NCI-H446 treated with DMSO at 0.1 percent for 48 hours (cell line): ENCODE measurements at places on chromosomes 4 and X.

GRCh38 chr4:86938771-86939520, 4.1 kb downstream of the AFF1 start:
- no peak for DNase-seq

DNA sequence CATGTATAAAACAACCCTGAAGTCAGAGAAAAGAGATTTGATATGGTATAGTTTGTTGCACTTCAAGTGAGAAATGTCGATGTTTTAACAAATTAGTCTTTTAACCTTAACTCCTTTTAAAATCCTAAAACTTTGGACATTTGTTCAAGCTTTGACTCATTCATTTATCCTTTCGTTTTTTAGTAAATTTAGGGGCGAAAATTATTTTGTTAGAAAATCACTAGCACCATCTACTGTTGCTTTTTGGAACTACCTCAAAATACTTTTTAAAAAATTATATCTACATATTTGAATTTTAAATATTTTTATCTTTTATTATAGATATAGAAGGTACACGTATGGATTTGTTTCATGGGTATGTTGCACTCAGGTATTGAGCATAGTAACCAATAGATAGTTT, 165.1 kb upstream of the POF1B start:
- DNase-seq: no peak

DNA sequence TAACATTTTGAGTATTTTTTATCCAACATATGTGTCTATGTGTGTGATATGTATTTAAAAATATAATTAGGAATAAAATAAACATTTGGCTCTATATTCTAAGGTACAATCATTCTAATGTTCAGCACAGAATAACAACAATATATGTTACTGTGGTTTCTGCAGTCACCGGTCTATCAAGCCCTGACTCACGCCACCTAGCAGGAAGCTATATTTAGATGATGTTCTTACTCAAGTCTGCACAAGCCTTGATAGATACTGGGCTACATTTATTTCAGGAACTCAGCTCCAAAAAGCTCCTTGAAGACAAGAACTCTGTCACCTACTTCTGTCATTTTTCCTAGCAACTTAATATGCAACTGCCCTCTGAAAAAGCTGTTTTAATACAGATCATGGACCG, 152.0 kb upstream of the FTHL17 start:
- no peak for DNase-seq

DNA sequence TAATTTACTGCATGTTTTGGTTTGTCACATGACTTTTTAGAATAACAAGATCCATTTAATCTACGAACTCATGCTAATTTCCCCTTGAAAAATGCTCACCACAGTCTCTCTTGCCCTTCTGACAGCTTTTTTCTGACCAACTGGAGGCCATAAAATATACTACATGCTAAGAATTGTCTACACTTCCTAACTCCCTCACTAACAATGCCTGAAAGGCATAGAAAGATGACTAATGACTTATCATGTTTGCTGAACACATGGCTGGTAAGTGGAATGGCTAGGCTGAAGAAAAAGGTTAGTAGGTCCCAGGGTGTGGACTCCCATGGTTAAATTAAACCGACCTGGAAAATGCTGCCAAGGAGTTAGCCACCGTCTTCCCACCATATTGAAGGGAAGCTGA, 309.9 kb downstream of the SPOCK3 start:
- DNase-seq: no peak

DNA sequence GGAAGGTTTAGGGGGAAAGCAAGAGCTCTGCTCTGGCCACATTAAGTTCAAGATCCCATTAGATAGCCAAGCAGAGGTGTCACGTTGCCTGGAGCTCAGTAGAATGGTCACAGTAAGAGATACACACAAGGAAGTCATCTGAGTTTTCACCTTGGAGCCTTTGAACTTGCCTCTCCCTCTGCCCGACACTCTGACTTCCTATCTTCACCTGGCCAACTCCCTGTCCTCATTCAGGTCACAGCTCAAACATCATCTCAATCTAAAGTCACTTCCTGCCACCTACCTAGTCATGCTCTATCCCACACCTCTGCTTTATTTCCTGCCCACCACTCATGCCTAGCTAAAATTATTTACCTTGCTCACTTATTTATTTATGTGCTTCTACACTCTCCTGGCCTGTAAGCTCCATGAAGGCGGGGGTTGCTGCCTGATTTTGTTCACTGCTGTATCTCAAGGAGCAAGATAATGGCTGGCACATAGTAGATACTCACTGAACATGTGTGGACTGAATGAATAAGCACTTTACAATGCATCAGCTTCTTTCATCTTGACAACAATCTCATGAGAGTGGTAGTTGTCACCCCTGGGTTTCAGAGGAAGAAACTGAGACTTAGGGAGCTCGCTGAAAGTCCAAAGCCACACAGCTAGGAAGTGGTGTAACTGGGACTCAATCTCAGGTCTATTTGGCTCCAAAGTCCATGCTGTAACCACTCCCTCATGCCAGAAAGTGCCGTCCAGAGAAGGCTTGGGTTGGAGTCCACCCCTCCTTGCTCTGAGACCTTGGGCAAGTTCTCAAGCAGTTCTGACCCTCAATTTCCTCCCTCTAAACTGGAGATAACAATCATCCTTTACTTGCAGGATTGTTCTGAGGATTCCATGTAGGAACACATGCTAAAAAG, 40.3 kb downstream of the EFNB1 start:
- DNase-seq: no peak

- DNase-seq: peak; percentile 67
Measured at GRCh38 chr4:39365830-39366771, at the start of gene RFC1. TSS of gene RFC1 (minus strand) at chr4:39366362. CDS start at chr4:39366241, 121 bp downstream.

GRCh38 chr4:167196344-167197012, 37.8 kb downstream of the SPOCK3 start:
- DNase-seq: no peak

GRCh38 chr4:7854697-7855370, 84.8 kb downstream of the AFAP1 start:
- DNase-seq: no peak

DNA sequence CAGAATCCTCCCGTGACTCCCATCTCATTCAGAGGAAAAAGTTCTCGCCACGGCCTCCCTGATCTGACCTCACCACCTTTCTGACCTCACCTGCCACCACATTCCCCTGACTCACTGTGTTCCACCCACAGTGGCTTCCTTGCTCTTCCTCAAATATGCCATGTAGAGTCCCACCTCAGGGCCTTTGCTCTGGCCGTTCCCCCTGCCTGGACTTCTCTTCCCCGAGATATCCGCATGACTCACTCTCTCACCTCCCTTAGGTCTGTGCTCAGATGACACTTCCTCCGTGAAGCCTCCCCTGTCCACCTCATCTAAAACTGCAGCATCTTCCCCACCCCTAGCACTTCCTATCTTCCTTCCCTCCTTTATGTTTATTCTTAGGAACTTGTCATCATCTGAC, 7.2 kb upstream of the TSPYL2 start:
- DNase-seq: no peak

- no peak for DNase-seq
Measured at GRCh38 chr4:118076958-118077766, 42.9 kb downstream of the NDST3 start.

- no peak for DNase-seq
Measured at GRCh38 chr4:108919226-108919893, 156.5 kb upstream of the ETNPPL start.

DNA sequence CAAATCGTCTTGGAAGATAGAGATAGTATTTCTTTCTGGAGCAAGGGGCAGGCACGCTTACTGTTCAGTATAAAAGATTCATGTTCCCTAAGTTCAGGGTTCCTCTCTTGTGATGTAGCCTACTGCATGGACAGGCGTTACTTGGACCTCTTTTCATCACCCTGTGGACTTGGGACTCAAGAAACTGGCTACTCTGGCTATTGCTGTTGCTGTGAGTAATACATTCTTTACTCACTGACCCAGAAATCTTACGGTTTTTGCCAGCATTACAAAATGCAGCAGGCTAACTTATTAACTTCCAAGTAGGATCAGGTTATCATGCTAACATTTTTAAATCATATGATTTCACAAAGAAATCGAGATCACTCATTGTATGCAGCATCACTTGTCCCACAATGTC, 12.8 kb upstream of the GUCY1B1 start:
- no peak for DNase-seq

GRCh38 chrX:295136-295535, 14.0 kb downstream of the PLCXD1 start:
- DNase-seq: no peak

DNA sequence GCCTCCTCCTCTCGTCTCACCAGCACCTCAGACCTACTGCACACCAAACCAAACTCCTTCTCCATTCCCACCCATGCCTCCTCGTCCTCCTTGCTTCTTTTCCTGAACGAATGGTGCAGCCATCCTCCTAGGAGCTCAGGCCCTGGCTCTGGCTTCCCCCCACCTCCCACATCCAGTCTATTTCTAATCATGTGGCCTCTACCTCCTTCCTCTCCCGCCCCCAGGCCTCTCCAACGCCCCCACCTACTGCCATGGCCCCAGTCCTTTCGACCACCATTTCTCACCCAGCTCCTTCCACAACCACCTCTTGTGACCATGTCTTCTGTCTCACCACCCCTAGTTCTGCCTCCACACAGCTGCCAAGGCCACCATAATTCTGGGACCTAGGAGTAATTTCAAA, 127.1 kb downstream of the PJA1 start:
- DNase-seq: no peak

- no peak for DNase-seq
Measured at GRCh38 chr4:29560452-29560851, 1159.7 kb upstream of the PCDH7 start.

GRCh38 chr4:66430856-66431255, 760.6 kb upstream of the EPHA5 start:
- DNase-seq: no peak

DNA sequence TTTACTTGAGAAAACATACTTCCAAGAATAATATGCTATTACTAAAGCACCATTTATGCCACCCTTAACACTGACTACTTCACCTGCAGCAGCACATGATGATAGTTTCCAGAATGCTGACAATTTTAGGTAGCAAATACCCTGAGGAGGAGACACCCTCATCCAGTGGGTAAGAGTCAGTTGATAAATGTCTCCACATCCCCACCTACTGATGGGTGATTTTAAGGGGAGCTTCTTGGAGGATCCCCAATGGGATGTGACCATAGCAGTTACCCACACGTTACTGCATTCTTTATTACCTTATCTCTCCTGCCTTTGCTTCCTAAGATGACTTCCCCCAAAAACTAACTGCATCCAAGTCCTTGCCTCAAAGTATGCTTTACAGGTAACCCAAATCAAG, 131.2 kb upstream of the SMARCAD1 start:
- no peak for DNase-seq
